Cardiac ventricle fibroblast (primary cell): ENCODE measurements at places on chromosomes 3 and 15. TPM values are rescaled to one million over a fixed set of nuclear protein-coding genes. Genes with fewer than 3 reads are reported as not detected.

The C3orf38 gene
- total RNA-seq, result 9.2 and 14.5 TPM in 2 replicates

The GPR176 gene
- total RNA-seq, result 38.0 and 40.3 TPM in 2 replicates

The PLA2G4D gene
- not detected in 2 replicates for total RNA-seq

The REC114 gene
- not detected in 2 replicates for total RNA-seq

The BLM gene
- total RNA-seq, result 0.64 and 2.4 TPM in 2 replicates

The TAGLN3 gene
- total RNA-seq, result not detected in 2 replicates

The ADAMTS9 gene
- total RNA-seq, result 12.2 and 13.1 TPM in 2 replicates

The ERC2 gene
- not detected in 2 replicates for total RNA-seq

The ANKUB1 gene
- total RNA-seq, result not detected in 2 replicates

The OR5K2 gene
- total RNA-seq, result not detected in 2 replicates

The TRPM1 gene
- total RNA-seq, result not detected in 2 replicates

The HGD gene
- total RNA-seq, result 0.62 and 1.0 TPM in 2 replicates

The LRRIQ4 gene
- not detected in 2 replicates for total RNA-seq

The RTP1 gene
- total RNA-seq, result not detected in 2 replicates

The PLA2G4B gene
- 0.94 and 2.3 TPM in 2 replicates for total RNA-seq

The POLR2M gene
- 45.6 and 203 TPM in 2 replicates for total RNA-seq

The CSPG4 gene
- 11.0 and 11.3 TPM in 2 replicates for total RNA-seq

The CTXN2 gene
- not detected in 2 replicates for total RNA-seq

The CKMT1A gene
- total RNA-seq, result 0.06 TPM in 1 of 2 replicates, not detected in the other

The LCTL gene
- total RNA-seq, result 1.6 TPM in 1 of 2 replicates, not detected in the other

The STARD9 gene
- total RNA-seq, result 1.8 and 2.4 TPM in 2 replicates

The ROPN1 gene
- total RNA-seq, result not detected in 2 replicates

The GPR87 gene
- not detected in 2 replicates for total RNA-seq

The GREM1 gene
- 0.06 and 0.10 TPM in 2 replicates for total RNA-seq

The PYGO1 gene
- 7.1 and 8.3 TPM in 2 replicates for total RNA-seq

The WDR76 gene
- total RNA-seq, result 2.9 and 5.9 TPM in 2 replicates

The NKIRAS1 gene
- 10.4 and 11.4 TPM in 2 replicates for total RNA-seq

The MORC1 gene
- total RNA-seq, result not detected in 2 replicates

The PAK6 gene
- not detected in 2 replicates for total RNA-seq

The GABRB3 gene
- 0.44 and 1.1 TPM in 2 replicates for total RNA-seq

The CCDC54 gene
- total RNA-seq, result not detected in 2 replicates

The AADACL2 gene
- total RNA-seq, result not detected in 2 replicates

The TMEM44 gene
- total RNA-seq, result 15.7 and 16.3 TPM in 2 replicates

The IL5RA gene
- not detected in 2 replicates for total RNA-seq

The GABRR3 gene
- not detected in 2 replicates for total RNA-seq

The SLC9C1 gene
- total RNA-seq, result 0.19 TPM in 1 of 2 replicates, not detected in the other

The TMEM207 gene
- total RNA-seq, result not detected in 2 replicates
